Inflammatory macrophage treated with lipopolysaccharide for 4 hours (primary cell): ENCODE measurements at places on chromosomes 3 and 15.

DNA sequence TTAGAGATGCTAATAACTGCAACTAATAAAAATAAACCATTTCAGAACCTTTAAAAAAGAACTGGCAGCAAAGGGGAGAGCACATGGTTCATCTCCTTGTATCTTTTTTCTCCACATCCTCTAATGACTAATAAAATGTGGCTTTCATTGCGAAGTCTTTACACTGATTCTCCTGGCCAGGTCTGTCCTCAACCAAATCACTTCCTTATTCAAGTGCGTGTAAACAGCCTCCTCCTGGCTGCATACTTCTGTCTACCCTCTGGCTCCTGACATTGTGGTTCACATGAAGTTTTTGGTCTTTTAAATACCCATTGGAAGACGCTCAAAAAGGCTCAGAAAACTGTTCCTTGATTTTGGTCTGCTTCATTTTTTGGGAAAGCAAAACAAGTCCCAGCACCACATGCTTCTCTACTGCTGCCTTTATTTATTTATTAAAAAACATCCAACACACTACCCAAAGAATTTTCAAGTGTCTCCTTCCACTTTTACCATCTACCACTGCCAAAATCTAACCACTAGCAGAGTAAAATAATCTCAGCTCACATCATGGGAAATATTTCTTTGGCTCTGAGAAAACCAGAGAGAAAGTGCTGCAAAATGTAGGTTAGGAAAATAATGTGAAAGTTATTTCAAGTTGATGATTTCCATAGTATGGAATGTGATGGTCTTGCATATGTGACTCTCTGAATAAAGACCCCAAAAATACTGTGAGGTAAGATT lies 85.1 kb downstream of the EFL1 start:
- DNase-seq: no peak

GRCh38 chr3:166248784-166249183 lies 411.6 kb upstream of the BCHE start:
- no peak for DNase-seq

GRCh38 chr3:134018850-134019249 lies 10.9 kb downstream of the SLCO2A1 start:
- no peak for DNase-seq

GRCh38 chr3:170903123-170903522 lies 5.3 kb downstream of the EIF5A2 start:
- no peak for DNase-seq

DNA sequence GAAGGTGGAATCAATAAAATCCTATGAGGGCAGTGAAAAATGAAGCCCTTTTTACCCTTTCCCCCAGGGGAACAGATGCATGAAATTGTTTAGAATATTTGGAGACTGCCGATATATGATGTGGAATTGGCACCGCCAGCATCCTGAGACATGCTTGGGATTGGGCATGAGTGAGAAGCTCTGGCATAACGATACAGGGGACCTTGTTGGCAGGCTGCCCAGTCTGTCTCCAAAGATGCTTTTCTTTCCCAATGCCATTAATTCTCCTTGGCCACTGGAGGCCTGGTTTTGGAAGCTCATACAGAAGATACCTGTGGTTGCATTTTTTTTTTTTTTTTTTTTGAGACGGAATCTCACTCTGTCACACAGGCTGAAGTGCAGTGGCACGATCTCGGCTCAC lies 800.6 kb upstream of the LMCD1 start:
- DNase-seq: no peak

GRCh38 chr3:46948830-46949671 lies 27.5 kb downstream of the CCDC12 start:
- DNase-seq: peak; percentile 86
